Head of caudate nucleus (tissue), 42 donors: ENCODE measurements at places on chromosomes 2 and 18.
A peak's percentile ranks its signal among the peaks of the same experiment; 100 is the strongest.

DNA sequence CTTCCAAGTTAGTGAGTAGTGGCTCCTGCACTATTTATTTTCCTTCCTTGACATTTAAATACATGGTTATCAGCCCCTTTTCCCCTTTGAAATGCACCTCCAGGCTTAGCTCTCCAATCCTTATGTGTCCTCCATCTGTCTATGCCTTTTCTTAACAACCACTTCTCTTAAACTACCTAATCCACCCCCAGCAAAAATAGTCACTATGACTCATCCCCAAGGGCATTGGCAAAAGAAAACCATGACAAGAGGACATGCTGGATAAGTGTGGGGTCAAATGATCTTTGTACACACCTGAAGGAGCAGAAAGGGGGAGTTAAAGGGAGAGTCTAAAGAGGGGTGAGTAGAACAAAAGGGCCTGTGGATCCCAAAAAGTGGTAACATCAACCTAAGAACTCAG, 127.2 kb downstream of the ANKRD44 start:
- DNase-seq: no peak

- peak; percentile 18 for DNase-seq
Measured at GRCh38 chr2:202848813-202849212, 22.8 kb downstream of the ICA1L start.

DNA sequence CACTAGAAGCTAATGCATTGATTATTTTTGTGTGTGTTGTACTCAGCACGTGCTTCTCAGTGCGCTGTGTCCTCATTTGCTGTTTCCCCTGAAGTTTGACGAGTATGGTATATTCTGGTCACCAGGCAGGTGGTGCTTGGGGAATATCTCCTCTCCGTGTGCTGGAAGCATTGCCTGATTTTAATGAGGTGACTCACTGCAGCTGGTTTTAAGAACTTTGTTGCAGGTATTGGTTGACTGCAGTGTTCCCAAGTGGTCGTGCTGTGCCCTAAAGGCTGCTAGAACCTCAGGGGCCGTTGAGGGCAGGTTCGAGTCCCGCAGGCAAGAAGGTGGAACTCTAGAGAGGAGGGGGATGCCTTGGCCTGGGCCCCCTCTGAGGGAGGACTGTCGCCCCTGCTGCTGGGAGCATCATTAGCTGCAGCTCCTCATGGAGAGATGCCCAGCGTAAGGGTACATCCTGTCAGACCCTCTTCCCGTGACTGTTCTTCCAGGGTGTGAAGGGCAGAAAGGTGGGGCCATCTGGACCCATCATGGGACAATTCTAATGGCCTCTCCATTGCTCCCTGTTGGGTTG, 82.6 kb downstream of the AGAP1 start:
- DNase-seq: no peak

DNA sequence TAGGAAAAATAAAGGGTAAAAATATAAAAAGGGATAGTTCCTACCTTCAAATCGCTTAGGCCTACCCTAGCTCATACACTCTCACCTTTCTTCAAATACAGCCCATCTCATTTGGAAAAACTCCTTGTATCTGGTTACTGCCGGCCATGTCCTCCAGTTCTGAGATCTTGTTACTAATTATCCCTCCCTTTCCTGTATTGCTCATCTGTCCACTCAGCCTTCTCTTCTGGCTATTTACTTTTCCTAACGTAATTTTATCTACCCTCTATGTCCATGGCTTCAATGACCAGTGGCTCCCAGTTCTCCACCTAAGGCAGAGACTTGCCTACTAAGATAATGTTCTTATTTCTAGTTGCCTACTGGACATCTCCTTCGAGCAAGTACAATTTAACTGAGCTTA, 342.9 kb upstream of the ACVR2A start:
- no peak for DNase-seq

- no peak for DNase-seq
Measured at GRCh38 chr2:60706021-60706420, 50.0 kb upstream of the PAPOLG start.
